Lung (tissue), 17 donors: ENCODE measurements at places on chromosomes 2 and 18. TPM values are rescaled to one million over a fixed set of nuclear protein-coding genes. Genes with fewer than 3 reads are reported as not detected.

The FNDC4 gene
- total RNA-seq, result 6.9 TPM

The VIL1 gene
- total RNA-seq, result 0.21 TPM

The IL1A gene
- total RNA-seq, result 1.3 TPM

The NOSTRIN gene
- 57.5 TPM for total RNA-seq

The MDH1B gene
- 15.0 TPM for total RNA-seq

The CPS1 gene
- 5.0 TPM for total RNA-seq

The LOXHD1 gene
- 1.9 TPM for total RNA-seq

The TNFAIP6 gene
- 10.7 TPM for total RNA-seq

The RAX gene
- not detected for total RNA-seq

The GNLY gene
- total RNA-seq, result not detected

The ROCK2 gene
- total RNA-seq, result 103 TPM
